DND-41 (cell line): ENCODE measurements at places on chromosomes 7 and 10.
A peak's percentile ranks its signal among the peaks of the same experiment; 100 is the strongest.

GRCh38 chr10:7788639-7789286 lies 786 bp downstream of the ATP5F1C start:
- peak overlapping the region; percentile 90 for H3K27ac ChIP-seq
- H3K4me3 ChIP-seq: peak overlapping the region; percentile 97
- H3K27me3 ChIP-seq: no peaks in the 10 kb centered on the region
- H3K4me1 ChIP-seq: peaks cover 57% of the 10 kb centered on the region
- peaks cover 20% of the 10 kb centered on the region for H3K36me3 ChIP-seq
- no peak for DNase-seq

GRCh38 chr7:92656121-92656520 lies 65.9 kb upstream of the FAM133B start:
- no peaks in the 10 kb centered on the region for H3K27me3 ChIP-seq
- peaks cover 83% of the 10 kb centered on the region for H3K36me3 ChIP-seq
- H3K27ac ChIP-seq: peak overlapping the region; percentile 59
- peaks cover 93% of the 10 kb centered on the region for H3K4me1 ChIP-seq

DNA sequence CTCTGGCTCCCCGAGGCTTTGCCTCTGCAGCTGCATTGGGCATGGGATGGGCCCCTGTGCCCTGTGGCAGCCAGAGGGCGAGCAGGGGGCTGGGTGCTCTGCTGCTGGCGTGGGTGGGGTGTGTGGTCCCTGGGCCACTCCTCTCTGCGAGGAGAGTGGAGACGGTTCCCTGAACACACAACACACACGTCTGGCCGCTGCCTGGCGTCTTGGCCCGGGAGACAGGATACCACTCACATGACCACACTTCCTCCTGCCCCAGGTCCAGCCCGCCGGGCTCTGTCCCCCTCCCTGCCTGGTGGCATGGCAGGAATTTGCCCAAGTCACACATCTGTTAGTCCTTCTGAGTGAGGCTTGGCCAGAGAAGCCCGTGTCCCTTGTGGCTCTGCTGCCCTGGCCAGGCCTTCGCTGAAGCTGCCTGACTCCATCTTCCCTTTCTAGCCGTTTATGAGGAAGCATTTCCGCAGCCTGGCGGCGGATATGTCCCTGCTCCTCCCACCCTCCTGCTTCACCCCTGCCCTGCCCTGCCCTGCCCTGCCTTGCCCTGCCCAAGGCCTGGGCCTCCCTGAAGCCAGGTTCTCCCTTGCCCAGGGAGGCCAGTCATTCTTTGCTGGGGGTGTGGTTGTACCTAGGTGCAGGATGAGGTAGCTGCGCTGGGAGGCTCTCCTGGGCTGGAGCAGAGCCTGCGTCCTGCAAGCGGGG lies 3.0 kb downstream of the BRI3 start:
- H3K27me3 ChIP-seq: no peaks in the 10 kb centered on the region
- H3K4me3 ChIP-seq: no peak overlapping the region
- no peak for DNase-seq
- peaks cover 41% of the 10 kb centered on the region for H3K4me1 ChIP-seq
- H3K27ac ChIP-seq: no peak overlapping the region

GRCh38 chr10:96626795-96627194 lies 40.0 kb upstream of the TM9SF3 start:
- DNase-seq: no peak
- H3K4me3 ChIP-seq: no peak overlapping the region
- no peaks in the 10 kb centered on the region for H3K27me3 ChIP-seq
- no peak overlapping the region for H3K27ac ChIP-seq
- H3K4me1 ChIP-seq: no peaks in the 10 kb centered on the region
- H3K36me3 ChIP-seq: no peaks in the 10 kb centered on the region

DNA sequence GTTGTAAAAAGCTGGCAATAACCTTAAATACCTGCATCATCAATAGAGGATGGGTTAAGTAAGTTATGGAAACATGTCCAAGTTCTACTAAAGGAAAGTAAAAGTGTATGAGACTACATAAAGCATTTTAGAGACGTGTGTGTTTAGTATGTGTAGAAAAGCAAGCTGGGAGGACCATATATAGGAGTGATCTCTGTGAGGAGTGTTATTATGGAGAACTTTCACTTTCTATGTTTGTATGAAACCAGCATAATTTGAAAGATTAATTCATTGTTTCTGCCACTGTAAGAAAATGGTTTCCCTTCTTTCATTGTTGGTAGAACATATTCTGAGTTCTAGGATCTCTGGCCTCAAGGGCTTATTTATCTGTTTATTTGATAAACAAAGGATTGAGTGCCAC lies 19.2 kb upstream of the PDLIM1 start:
- H3K27ac ChIP-seq: no peak overlapping the region
- no peaks in the 10 kb centered on the region for H3K4me1 ChIP-seq
- no peaks in the 10 kb centered on the region for H3K36me3 ChIP-seq
- no peak for DNase-seq

DNA sequence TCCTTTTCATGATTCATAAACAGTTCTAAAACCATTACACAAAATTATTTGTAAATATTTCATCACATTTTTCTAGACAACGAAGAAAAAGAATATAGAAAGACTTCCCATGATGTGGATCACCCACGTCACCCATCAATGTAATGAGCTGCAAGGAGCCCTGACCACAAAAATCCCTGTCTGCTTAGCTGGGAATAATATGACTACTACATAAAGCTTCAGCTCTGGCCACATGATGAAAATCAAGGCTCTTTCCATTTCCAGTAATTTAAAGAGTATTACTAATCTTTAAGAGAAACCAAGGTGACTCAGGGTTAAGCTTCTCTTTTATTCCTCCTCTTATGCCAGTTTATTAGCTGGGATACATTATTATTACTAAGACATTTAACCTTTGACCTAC lies 180.8 kb upstream of the CACNA2D1 start:
- no peaks in the 10 kb centered on the region for H3K36me3 ChIP-seq
- no peak overlapping the region for H3K4me3 ChIP-seq
- DNase-seq: no peak
- H3K27ac ChIP-seq: no peak overlapping the region
- H3K4me1 ChIP-seq: no peaks in the 10 kb centered on the region

DNA sequence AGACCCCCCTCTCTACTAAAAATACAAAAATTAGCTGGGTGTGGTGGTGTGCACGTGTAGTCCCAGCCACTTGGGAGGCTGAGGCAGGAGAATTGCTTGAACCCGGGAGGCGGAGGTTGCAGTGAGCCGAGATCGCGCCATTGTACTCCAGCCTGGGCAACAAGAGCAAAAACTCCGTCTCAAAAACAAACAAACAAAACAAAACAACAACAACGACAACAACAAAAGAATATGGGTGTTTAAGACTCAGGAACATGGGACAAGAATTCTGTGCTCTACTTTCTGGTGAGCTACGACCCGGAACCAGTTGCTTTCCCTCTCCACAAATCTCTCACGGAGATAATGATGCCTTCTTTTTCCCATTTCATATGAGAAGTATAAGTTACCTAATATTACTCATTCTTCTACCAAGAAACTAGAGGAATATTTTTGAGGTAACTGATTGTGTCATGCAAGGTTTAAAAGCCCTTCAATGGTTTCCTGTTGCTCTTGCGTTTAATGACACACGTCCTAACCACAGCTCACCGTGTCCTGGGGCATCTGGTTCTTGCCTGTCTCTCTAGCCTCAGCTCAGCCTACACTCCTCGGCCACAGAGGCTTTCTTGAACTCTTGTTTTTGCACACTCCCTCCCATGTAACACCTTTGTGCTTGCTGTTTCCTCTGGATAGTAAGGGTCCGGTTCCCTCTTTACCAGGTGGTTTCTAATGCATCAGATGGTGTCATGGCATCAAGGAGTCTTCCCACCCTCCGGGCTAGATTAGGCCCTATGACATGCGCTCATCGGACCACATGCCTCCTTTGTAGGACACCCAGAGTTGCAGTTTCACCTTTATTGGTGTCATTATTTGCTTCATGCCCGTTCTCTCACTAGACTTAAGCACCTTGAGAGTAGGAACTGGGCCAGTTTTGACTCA lies 67.5 kb downstream of the PFKFB3 start:
- H3K4me3 ChIP-seq: no peak overlapping the region
- H3K27me3 ChIP-seq: no peaks in the 10 kb centered on the region
- peaks cover 9% of the 10 kb centered on the region for H3K4me1 ChIP-seq
- peak; percentile 37 for DNase-seq
- H3K36me3 ChIP-seq: no peaks in the 10 kb centered on the region
- H3K27ac ChIP-seq: no peak overlapping the region

DNA sequence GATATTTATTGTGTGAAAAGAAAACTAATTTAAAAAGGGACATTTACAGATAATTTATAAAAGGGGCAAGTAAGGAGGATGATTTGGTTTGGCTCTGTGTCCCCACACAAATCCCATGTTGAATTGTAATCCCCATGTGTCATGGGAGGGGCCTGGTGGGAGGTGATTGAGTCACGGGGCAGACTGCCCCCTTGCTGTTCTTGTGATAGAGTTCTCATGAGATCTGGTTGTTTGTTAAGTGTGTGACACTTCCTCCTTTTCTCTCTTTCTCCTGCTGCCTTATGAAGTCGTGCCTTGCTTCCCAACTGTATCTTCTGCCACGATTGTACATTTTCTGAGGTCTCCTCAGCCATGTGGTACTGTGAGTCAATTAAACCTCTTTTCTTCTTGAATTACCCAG lies 171.0 kb upstream of the SEMA3E start:
- no peak overlapping the region for H3K27ac ChIP-seq
- DNase-seq: no peak
- no peaks in the 10 kb centered on the region for H3K4me1 ChIP-seq
- no peaks in the 10 kb centered on the region for H3K36me3 ChIP-seq
- no peaks in the 10 kb centered on the region for H3K27me3 ChIP-seq

GRCh38 chr10:120945801-120946302 lies 94.7 kb downstream of the WDR11 start:
- no peaks in the 10 kb centered on the region for H3K27me3 ChIP-seq
- H3K4me3 ChIP-seq: no peak overlapping the region
- no peaks in the 10 kb centered on the region for H3K36me3 ChIP-seq
- no peak for DNase-seq
- H3K27ac ChIP-seq: no peak overlapping the region
- peaks cover 5% of the 10 kb centered on the region; the same call in 1 of the 2 replicates for H3K4me1 ChIP-seq

DNA sequence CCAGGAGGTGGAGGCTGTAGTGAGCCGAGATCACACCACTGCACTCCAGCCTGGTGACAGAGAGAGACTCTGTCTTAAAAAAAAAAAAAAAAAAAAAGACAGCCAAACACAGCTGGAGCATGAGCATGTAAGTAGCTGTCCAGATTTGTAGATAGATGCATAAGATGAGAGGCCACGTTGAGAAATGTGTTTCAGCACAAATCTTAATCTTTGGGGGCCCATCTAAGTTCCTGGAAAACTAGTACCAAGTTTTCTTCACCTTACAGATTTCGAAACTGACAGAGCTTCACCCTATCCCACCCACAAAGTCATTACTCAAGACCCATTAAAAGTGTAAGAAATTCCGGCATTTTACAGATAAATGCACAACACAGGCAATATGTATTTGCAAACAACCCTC lies 208.2 kb downstream of the PARD3 start:
- H3K36me3 ChIP-seq: no peaks in the 10 kb centered on the region
- H3K4me3 ChIP-seq: no peak overlapping the region
- H3K27me3 ChIP-seq: no peaks in the 10 kb centered on the region
- no peak overlapping the region for H3K27ac ChIP-seq

GRCh38 chr10:116143673-116144222 lies 129.3 kb downstream of the GFRA1 start:
- H3K36me3 ChIP-seq: no peaks in the 10 kb centered on the region
- H3K4me1 ChIP-seq: no peaks in the 10 kb centered on the region
- no peak overlapping the region for H3K4me3 ChIP-seq
- DNase-seq: no peak
- no peaks in the 10 kb centered on the region for H3K27me3 ChIP-seq
- no peak overlapping the region for H3K27ac ChIP-seq

DNA sequence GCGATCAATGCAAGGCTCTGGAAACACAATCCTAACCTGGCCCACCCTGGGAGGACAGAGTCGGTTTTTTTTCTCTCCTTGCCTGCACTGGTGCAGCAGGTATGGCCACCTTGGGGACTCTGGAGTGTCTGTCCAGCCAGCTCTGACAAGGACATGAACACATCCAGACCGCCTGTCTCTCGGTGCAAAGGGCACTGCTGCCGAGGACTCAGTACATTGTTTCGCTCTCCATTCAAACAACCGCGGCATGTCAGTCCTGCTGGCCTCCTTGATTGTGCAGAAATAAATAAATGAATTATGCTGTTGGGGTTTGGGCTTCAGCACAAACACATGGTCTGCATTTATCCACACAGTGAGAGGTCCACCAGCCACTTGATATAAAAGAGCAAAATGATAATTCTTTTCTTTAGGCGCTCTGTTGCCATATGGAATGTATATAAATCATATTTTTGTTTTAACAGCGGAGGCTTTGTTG lies 565.2 kb downstream of the KCNMA1 start:
- H3K4me1 ChIP-seq: no peaks in the 10 kb centered on the region
- H3K27ac ChIP-seq: no peak overlapping the region
- no peaks in the 10 kb centered on the region for H3K36me3 ChIP-seq
- no peak overlapping the region for H3K4me3 ChIP-seq
- no peak for DNase-seq

DNA sequence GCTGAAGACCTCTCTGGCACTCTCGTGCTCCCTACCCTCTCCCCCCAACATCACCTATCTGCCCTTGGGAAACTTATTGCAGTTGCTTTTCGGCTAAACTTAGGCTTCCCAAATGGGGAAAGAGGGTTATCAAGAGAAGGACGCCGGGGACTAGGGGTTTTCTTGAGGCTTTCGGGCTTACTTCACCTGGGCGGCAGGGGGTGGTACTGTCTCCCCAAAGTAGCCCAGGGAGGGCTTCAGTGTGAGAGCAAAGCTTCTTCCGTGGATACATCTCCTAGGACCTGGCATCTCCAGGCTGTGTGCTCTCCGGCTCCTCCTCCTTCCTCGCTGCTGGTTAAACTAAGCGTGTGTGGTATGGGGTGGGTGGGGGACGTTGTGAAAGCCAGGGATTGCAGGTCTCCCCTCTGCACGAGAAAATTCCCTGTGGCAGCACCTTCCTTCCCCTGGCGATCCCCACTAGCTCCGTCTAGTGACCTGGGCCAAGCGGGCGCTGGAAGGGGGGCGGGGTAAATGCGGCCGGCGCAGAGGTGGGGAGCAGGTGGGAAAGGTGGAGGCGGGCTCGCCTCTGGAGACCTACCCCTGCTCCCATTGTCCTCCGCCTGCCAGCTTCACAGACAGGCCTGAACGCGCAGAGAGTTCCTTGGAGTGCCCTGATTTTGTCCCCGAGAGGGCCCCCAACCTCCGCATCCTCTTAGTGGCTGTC lies 1.1 kb downstream of the PLXDC2 start:
- no peaks in the 10 kb centered on the region for H3K4me1 ChIP-seq
- H3K4me3 ChIP-seq: no peak overlapping the region
- no peak for DNase-seq
- no peaks in the 10 kb centered on the region for H3K36me3 ChIP-seq
- no peaks in the 10 kb centered on the region for H3K27me3 ChIP-seq
- no peak overlapping the region for H3K27ac ChIP-seq

DNA sequence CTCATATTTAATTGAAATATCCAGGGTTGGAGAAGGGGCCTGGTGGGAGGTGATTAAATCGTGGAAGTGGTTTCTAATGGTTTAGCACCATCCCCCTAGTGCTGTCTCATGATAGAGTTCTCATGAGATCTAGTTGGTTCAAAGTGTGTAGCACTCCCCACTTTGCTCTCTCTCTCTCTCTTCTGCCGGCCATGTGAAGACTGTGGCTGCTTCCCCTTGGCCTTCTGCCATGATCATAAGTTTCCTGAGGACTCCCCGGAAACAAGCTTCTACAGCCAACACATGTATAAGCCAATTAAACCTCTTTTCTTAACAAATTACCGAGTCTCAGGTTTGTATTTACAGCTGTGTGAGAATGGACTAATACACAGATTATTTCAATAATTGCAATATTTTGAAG lies 305.8 kb upstream of the KCND2 start:
- no peak overlapping the region for H3K4me3 ChIP-seq
- no peak overlapping the region for H3K27ac ChIP-seq
- H3K4me1 ChIP-seq: no peaks in the 10 kb centered on the region
- no peaks in the 10 kb centered on the region for H3K27me3 ChIP-seq
